ENCODE measurements at places on chromosomes 16 and 17.
A peak's percentile ranks its signal among the peaks of the same experiment; 100 is the strongest.

DNA sequence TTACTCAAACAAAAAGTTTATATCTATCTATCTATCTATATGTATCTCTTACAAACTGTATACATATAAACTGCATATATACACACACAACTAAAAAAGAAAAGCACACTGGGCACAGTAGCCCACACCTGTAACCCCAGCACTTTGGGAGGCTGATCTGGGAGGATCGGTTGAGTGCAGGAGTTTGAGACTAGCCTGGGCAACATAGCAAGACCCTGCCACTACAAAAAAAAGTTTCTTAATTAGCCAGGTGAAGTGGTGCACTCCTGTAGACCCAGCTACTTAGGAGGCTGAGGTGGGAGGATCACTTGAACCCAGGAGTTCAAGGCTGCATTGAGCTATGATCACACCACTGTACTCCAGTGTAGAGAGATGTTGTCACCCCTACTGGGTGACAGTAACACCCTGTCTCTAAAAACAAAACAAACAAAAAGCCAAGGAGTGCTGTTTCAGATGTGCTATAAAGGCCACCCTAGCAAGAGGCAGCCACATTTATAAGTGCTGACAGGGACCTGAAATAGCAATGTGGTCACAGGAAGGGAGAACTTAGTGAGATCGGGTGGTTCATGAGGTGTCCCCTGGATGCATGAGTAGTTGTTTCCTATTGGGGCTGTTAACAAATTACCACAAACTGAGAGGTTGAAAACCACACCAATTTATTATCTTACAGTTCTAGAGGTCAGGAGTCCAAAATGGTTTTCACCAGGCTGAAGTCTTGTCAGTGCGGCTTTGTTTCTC lies 4.8 kb downstream of the CD2BP2 start:
- no peak for ATAC-seq

- ATAC-seq = peak; percentile 64
These were observed 148.7 kb upstream of the NOL11 start for GRCh38 chr17:67569015-67569451.

DNA sequence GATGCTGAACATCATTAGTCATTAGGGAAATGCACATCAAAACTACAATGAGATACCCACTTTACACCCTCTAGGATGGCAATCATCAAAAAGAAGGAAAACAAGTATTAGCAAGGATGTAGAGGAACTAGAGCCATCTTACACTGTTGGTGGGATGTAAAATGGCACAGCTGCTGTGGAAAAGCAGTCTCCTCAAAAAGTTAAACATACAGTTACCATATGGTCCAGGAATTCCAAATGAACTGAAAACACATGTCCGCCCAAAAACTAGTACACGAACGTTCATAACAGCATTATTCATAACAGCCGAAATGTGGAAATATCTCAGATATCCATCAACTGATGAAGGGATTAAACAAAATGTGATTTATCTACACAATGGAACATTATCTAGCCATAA lies 7.0 kb downstream of the FBF1 start:
- ATAC-seq = no peak

DNA sequence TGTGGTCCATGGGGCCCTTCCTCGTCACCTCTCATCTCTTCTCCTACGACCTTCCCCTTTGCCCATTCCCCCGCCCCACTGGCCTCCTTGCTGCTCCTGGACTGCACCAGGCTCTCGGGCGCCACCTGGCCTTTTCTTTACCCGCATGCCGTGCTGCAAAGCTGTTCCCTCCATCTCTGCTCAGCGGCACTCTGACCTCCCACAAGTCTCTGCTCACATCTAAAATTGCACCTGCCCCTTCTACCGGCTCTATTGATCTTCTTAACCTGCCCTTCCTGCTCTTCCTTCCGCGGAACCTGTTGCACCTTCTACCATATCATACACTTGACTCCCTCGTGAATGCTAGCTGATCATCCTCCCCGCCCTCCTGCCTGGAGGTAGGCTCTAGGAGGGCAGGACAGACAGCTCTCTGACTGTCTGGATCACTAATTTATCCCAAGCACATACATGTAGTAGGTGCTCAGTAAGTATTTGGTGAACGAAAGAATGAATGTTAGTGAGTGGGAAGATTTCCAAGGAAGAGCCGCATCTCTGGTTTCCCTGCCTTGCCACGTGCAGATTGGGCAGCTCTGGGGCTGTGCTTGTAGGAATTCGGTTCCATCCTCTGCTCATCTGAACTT lies 17.3 kb downstream of the DNAH17 start:
- no peak for ATAC-seq

GRCh38 chr16:79101491-79101890 lies 499.0 kb downstream of the MAF start:
- ATAC-seq = no peak

Measured in motor neuron (in vitro differentiated cells).